Esophagus muscularis mucosa (tissue), 4 donors: ENCODE measurements at places on chromosomes 6 and 20. TPM values are rescaled to one million over a fixed set of nuclear protein-coding genes. Genes with fewer than 3 reads are reported as not detected.

Gene HS3ST5
- total RNA-seq = not detected

- no peak for DNase-seq
Observed at GRCh38 chr20:50305636-50306477, 115.2 kb downstream of the CEBPB start.

- DNase-seq = no peak
Observed at GRCh38 chr6:116411284-116411623, 40.5 kb downstream of the DSE start.

DNA sequence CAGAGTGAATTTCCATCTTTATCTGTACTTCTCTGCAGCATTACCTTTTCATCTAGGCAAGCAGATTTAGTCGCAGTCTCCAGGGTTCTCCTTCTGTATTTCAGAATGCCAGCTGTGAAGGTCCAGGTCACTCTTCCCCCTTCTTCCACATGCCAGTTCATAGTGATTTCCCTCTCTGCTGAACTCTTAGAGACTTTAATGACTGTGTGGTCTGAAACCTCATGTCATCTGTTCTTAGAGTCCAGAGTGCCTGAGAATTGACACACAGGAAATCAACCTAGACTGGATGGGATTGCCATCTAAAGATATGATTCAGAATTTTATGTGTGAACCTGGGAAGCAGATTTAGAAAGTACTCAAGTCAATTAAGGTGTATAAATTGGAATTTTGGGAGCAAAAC lies 248.1 kb downstream of the TPBG start:
- no peak for DNase-seq

GRCh38 chr6:95099410-95099809 lies 477.9 kb upstream of the MANEA start:
- no peak for DNase-seq

Gene NKAIN2
- total RNA-seq = 0.13 TPM
